ENCODE measurements at places on chromosomes 1 and 21.
A peak's percentile ranks its signal among the peaks of the same experiment; 100 is the strongest.

- peak; percentile 80 for DNase-seq
Observed at GRCh38 chr1:203504400-203505250, 10.7 kb downstream of the OPTC start.

DNA sequence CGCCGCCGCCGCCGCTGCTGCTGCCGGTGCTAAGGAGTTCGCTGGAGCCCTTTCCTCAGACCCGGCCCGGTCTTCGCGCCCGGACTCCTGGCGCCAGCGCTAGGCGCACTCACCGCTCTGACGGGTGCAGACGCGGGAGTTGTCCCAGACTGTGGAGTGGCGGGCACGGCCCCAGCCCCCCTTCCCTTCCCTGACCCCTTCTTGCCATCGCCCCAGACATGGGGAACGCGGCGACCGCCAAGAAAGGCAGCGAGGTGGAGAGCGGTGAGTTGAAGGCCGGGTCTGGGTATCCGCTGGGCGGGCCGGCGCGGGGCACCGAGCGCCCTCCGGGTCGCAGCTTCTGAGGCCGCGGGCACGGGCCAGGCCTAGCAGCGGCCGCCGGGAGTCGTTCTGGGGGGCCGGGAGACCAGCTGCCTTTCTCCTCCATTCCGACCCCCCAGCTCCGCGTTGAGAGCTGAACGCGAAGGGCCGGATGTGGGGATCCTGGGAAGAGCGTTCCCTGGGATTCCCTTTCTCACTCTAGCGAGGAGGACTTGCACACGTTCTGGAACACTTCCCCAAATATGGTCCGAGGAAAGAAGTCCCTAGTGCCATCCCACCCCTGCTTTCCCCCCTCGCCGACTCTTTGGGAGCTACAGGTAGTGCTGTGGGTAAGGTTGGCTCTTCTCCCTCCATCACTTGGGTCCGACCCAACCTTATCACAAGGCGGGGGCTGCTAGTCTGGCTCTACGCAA is 65.8 kb upstream of the PRKACB start:
- DNase-seq: peak; percentile 36

DNA sequence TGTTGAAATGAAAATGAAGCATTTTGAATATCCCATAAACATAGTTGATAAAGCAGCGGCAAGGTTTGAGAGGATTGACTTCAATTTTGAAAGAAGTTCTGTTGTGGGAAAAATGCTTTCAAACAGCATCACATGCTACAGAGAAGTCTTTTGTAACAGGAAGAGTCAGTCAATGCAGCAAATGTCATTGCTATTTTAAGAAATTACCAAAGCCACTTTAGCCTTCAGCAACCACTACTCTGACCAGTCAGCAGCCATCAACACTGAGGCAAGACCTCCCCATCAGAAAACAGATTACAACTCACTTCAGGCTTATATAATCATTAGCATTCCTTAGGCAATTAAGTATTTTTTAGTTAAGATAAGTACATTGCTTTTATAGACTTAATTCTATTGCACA is 33.8 kb upstream of the FCRL3 start:
- DNase-seq: no peak

- DNase-seq: no peak
Observed at GRCh38 chr1:154831462-154831861, 38.6 kb downstream of the KCNN3 start.

DNA sequence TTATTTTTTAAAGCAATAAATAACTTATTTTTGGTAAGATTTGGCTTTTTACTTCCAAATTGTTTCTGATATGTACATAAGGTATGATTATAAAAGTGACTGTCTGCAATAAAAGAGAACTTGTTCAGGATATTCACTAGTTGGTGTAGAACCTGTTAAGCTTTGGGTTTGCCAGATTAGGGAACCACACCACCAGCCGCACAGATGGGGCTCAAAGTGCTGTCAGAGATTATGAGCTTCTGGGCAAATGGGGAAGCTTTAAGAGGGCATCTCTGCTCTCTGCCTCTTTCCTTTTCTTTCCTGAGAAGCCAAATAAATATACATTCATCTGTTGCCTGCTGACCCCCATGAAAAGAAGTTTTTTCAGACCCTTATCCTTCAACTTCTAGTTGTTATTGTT is 25.4 kb downstream of the IVNS1ABP start:
- no peak for DNase-seq
